Naive thymus-derived CD8-positive, alpha-beta T cell (primary cell): ENCODE measurements at places on chromosomes 2 and 18. TPM values are rescaled to one million over a fixed set of nuclear protein-coding genes. Genes with fewer than 3 reads are reported as not detected.

DNA sequence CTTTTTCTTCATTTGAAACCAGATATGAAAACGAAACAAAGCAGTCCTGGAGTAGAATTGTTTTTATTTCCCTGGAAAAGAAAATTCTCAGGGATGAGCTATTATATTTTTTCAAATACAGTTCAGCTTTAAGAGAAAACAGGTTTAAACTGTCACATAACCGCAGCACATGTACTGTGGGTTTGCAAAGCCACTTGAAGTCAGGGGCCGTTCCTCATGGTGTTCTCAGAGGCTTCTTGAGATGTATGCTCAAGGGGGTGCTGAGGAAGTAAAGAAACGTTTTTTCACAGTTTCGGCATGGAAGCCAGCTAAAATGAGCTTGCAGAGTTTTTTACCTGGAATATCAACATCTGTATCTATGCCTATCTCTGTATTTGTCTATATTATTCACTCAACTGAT is 225.3 kb downstream of the MC4R start:
- H3K27ac ChIP-seq, result no peak overlapping the region
- no peaks in the 10 kb centered on the region for H3K27me3 ChIP-seq
- H3K4me1 ChIP-seq, result peaks cover 3% of the 10 kb centered on the region
- no peaks in the 10 kb centered on the region for H3K36me3 ChIP-seq
- no peak for DNase-seq

- no peak overlapping the region for H3K4me3 ChIP-seq
- no peak overlapping the region for H3K27ac ChIP-seq
- no peak for DNase-seq
- H3K4me1 ChIP-seq, result no peaks in the 10 kb centered on the region
These were observed 386.0 kb upstream of the ZEB2 start for GRCh38 chr2:144905956-144906355.

DNA sequence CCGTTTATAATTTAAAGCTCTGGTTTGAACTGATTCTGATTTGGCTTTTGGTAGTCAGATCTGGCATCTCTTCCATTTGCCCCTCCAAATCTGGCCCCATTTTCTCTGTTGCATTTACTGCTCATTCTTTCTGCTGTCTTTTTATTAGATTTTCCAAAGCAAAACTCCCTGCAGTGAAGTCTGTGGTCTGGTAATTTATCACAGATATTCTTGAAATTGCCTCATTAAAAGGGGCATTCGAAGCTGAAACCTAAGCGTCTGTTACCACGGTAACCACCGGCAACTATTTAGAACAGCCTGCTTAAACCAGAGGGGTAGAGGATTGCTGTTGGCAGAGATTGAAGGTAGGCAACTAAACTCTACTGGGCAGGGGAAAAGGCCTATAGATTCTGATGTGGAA is 111.5 kb upstream of the UPP2 start:
- no peak for DNase-seq
- no peak overlapping the region for H3K27ac ChIP-seq
- no peaks in the 10 kb centered on the region for H3K36me3 ChIP-seq
- peaks cover 2% of the 10 kb centered on the region for H3K27me3 ChIP-seq
- no peaks in the 10 kb centered on the region for H3K4me1 ChIP-seq

GRCh38 chr2:216934151-216934550 is 74.3 kb upstream of the TNP1 start:
- H3K4me3 ChIP-seq, result no peak overlapping the region
- peaks cover 2% of the 10 kb centered on the region for H3K27me3 ChIP-seq
- no peaks in the 10 kb centered on the region for H3K36me3 ChIP-seq
- no peak for DNase-seq

GRCh38 chr2:131641414-131642206 is 113.9 kb downstream of the CCDC74A start:
- H3K27me3 ChIP-seq, result peaks cover 16% of the 10 kb centered on the region
- no peak overlapping the region for H3K4me3 ChIP-seq
- no peaks in the 10 kb centered on the region for H3K4me1 ChIP-seq
- no peak for DNase-seq

- peaks cover 16% of the 10 kb centered on the region for H3K4me1 ChIP-seq
- H3K4me3 ChIP-seq, result peak overlapping the region; percentile 72
- DNase-seq, result peak; percentile 30
- peaks cover 53% of the 10 kb centered on the region for H3K27me3 ChIP-seq
These were observed 1.1 kb upstream of the ZBTB7C start for GRCh38 chr18:48410095-48410920.

DPP4 gene
- 27.0 TPM for total RNA-seq

CPLX4 gene
- total RNA-seq, result not detected
